SHP77 (cell line): ENCODE measurements at places on chromosomes 3 and 15.

DNA sequence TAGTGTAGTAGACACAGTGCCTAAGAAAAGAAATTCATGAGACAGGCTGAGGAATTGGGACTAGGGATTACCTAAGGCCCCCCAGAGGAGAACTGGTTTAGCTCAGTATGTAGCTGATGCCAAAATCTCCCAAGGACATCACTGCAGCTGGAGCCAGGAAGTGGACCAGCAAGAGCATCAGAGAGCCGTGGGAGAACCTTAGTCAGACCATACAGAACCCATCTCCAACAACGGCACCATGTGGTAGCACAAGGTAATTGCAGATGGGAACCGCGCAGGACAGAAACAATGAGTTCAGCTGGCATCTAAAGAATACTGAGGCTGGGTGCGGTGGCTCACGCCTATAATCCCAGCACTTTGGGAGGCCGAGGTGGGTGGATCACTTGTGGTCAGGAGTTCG is 81.7 kb downstream of the WNT5A start:
- peak; percentile 12 for DNase-seq

DNA sequence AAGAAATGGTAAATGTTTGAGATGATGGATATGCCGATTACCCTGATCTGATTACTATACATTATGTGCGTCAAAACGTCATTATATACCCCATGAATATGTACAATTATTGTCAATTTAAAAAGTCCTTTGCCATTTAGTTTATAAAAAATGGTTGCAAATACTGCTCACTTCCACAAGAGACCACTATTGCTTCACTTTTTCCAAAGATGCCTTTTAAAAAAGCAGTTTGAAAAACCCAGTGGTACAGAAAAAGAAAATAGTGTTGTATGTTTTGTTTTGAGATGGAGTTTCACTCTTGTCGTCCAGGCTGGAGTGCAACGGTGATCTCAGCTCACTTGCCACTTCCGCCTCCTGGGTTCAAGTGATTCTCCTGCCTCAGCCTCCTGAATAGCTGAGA is 39.3 kb downstream of the EDEM1 start:
- DNase-seq: no peak

DNA sequence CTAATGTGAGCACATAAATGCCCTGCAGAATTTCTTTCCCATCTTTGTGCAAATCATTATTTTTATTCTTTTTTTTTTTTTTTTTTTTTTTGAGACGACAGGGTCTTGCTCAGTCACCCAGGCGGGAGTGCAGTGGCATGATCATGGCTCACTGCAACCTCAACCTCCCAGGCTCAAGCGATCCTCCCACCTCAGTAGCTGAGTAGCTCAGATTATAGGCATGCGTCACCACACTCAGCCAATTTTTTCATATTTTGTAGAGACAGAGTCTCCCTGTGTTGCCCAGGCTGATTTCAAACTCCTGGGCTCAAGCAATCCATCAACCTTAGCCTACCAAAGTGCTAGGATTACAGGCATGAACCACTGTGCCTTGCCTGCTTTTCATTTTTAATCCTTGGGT is 22.9 kb downstream of the DAG1 start:
- no peak for DNase-seq

DNA sequence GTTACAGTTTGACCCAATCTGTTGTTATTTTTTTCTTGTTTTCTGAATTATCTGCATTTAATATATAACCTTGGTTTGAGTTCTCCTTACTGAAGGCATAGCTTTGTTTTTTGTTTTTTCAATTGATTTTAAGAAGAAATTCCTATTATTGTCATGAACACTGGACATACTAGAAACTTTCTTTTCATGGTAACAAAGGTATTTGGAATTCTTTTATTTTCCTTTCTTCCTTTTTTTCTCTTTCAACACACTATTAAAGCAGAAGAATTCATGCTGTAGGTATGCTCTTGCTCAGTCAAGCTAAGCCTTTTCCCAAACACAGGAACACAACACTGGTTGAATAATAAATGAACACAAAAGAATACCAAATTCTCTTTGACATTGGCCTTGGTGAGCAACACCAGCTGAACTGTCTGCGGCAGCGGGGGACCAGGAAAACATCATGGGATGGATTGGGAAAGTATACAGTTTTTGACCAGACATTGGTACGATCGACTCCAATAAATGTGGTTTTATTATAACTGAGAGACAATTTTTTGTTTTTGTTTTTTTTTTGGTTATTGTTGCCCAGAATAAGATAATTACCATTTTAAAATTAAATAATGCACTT is 23.1 kb downstream of the U2SURP start:
- no peak for DNase-seq

DNA sequence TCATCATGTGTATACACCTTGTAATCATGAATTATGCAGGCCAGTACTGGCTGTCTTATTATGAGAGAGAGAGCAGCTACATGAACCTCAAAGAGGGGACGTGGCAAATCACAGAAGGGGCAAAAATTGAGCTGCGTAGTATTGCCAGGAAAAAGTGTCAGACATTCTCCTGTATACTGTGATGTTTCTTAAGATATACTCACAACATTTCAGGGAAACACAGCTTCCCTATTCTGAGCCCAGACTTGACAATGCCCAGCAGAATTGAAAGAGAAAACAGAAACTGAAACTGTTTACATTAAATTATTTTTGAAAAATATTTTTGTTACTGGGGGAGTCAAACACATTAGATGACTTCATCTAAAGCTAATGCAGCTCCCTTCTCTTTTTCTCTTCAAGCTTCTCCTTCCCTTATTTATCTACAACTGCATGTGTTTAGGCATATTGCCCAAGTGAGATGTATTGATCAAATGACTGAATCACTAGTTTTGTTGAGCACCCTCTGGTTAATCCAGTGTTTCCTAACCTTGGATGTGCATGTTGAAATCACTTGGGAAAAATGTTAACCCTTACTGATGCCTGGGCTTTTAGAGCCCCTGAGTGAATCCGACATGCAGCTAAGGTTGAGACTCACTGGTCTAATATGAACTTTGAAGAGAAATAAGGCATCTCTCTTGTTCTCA is 39.5 kb downstream of the CADPS start:
- DNase-seq: no peak

DNA sequence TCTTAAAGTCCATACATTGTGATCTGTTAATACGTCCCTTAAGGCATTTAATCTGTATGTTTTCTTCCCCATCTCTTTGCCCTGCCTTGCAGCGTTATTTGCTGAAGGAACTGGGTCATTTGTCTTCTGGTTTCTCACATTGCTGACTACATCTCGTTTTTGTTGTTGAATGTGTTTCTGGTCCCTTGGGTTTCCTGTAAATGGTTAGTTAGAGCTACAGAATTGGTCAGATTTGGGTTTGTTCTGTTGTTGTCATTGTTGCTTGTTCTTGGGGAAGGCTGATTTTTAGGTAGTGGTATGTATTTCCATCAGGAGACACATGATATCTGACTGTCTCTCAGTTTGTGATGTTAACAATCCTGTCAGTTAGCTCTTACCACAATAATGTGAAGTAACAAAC is 27.0 kb upstream of the ITPKA start:
- DNase-seq: no peak

- no peak for DNase-seq
Measured at GRCh38 chr3:15204005-15204404, 2.0 kb upstream of the CAPN7 start.

DNA sequence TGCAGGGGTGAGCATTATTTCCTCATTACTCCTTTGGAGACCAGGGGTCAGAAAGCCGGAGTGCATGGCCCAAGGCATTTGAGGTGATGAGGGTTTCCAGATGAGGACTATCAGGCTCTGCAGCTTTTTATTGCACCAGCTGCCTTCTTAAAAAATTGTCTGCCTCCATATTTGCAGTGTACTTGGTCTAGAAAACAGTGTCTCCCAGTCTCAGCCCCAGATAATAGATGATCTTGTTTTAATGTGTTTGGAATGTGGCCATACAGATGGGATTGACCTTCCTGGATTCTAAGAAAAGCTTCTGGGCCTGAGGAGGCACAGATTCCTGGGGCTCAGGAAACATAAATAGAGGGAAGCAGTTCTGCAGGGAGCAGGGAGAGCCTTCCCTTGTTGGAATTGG is 123.3 kb downstream of the GABRG3 start:
- no peak for DNase-seq

DNA sequence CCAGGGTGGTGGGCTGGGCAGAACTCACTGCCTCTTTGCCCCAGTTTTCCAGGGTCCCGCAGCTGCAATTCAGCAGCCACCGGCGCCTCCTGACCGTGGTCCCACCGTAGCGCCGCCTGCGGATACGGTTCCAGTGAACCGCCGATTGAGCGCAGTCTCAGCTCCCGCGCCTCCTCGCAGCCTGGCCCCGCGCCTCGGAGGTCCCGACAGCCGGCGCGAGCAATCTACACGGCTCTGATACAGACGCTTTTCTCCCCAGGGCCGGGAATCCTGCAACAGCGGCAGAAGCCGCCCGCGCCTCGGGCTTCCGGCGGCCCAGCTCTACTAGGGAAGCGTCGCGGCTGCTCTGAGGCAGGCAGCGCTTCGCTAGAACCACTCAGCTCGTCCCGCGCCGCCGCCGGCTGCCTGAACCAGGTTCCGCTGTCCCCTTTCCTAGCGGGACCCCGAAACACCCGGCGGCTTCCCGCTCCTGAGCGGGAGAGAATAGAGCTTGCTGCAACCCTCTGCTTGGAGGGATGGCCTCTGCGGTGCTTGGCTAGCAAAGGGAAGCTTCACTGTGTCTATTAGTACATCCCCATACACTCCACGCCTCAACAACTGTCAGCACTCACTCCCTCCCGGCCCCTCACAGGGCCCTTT is 3.1 kb downstream of the FOXL2NB start:
- DNase-seq: no peak

GRCh38 chr15:74442604-74443003 is 8.8 kb upstream of the SEMA7A start:
- DNase-seq: no peak

DNA sequence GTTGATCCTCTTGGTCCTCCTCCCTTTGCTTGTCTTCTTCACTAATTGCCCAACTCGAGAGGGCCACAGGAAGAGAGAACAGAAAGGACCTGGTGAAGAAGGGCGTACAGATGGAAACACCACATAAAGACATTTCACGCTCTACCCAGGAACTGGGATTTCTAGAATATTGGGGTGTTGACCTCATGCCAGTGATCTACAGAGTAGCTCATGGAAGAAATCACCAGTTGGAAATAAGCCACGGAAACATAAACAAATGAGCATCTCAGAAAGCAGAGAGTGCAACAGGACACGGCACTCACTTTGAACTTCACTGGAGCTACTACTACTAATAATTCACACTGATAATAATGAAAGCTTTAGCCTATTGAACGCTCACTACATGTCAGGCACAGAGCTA is 84.6 kb upstream of the ARHGEF3 start:
- no peak for DNase-seq

- DNase-seq: no peak
Measured at GRCh38 chr15:33154351-33155166, 40.0 kb downstream of the FMN1 start.

DNA sequence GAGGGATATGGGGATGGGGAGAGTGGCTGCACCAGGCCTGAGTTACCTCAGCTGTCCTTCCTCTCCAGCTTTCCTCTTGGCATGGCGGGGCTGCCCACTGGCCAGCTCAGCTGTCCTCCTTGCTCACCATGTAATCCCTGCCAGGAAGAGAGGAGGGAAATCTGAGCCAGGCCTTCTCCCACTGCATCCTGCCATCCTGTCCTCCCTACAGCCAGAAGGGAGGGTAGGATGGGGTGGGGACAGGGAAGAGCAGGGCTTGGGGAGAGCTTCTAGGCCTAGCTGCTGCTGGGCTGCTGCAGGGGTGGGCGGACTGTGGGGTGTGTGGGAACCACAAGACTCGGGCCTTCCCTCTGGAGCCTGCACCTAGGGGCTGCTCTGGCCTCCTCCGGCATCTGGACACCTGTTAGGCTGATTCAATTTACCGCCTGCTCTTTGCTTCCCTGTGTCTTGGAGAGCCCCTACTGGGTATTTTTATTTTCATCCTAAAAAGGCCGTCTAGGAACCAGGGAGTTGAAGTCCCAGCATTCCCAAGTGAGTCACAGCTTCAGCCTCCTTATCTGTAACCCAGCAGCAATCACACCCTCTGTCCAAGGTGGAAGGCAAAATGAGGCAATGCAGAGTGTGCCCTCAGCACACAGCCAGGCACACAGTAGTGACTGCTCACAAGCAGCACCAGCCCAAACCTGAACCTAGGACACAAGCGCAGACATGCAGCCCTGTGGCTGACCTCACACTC is 13.1 kb upstream of the KY start:
- DNase-seq: no peak

- DNase-seq: peak; percentile 57
Measured at GRCh38 chr15:65856821-65857455, 12.4 kb upstream of the RAB11A start.

DNA sequence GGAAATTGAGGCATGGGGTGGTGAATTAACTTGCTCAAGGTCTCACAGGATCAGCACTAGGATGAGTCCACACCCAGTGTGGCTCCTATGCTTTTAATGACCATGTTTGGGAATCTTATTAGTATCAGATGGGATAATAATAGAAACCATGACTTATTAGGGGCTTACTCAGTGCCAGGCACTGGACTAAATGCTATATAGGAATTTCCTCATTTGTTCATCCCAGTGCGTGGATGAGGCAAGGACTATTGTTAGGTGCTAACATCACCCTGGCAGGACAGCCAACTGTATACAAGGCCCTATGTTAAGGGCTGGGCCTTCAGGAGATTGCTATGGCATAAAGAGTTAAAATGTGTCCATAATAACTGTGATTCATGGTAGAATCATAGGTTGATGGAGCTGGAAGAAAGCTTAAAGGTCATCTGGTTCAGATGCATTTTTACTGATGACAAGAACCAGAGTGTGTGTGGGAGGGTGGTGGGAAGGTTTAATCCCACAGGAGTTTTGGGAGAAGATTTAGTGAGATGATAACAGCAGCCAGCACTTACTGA is 4.7 kb upstream of the FEM1B start:
- no peak for DNase-seq

- DNase-seq: no peak
Measured at GRCh38 chr3:146387566-146387965, 81.8 kb downstream of the PLSCR2 start.

DNA sequence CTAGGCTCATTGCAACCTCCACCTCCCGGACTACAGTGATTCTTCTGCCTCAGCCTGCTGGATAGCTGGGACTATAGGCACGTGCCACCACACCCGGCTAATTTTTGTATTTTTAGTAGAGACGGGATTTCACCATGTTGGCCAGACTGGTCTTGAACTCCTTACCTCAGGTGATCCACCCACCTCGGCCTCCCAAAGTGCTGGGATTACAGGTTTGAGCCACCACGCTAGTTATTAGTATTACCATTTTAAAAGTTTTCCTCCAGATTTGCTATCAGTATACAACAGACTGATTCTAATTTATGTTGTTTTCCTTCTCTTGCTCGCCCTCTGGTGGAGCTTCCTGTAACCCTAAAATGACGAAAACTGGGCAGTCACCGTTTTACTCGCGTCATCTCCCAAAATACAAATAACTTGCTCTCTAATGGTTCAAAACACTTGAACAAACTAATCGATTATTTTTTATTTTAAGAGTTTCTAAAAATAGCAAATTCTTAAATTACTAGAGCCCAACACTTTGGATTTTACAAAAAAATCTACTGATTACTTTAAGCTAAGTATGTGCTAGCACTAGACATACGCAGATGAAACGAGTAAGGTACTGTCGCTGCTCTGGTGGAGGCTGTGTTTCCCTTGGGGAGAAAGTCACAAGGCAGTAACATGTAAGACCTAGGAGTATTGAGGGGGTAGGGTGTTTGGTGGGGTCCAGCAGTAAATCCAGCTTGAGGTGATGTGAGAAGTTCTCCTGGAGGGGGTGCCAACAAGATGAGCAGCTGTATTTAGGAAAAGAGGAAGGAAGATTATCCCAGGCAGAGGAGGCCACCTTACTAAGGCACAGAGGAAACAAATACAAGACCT is 203.3 kb downstream of the MBNL1 start:
- peak; percentile 35 for DNase-seq
